ENCODE measurements at places on chromosomes 6 and 20. TPM values are rescaled to one million over a fixed set of nuclear protein-coding genes. Genes with fewer than 3 reads are reported as not detected.

The MYMX gene
- not detected for total RNA-seq

The OGFR gene
- 16.2 TPM for total RNA-seq

The DPPA5 gene
- total RNA-seq, result not detected

The ADGRF1 gene
- total RNA-seq, result not detected

The LAMA2 gene
- total RNA-seq, result 188 TPM

The LPIN3 gene
- 18.1 TPM for total RNA-seq

The SLC26A8 gene
- total RNA-seq, result 0.09 TPM

The PRKN gene
- total RNA-seq, result 24.0 TPM

The ZBTB2 gene
- total RNA-seq, result 5.9 TPM

The GPX5 gene
- total RNA-seq, result not detected

The DNAH8 gene
- total RNA-seq, result not detected

The STX11 gene
- total RNA-seq, result 9.6 TPM

The LYRM4 gene
- total RNA-seq, result 21.6 TPM

The HLA-DMB gene
- 79.8 TPM for total RNA-seq

The CALHM6 gene
- total RNA-seq, result 0.47 TPM

The CGA gene
- total RNA-seq, result not detected

The TPX2 gene
- 0.73 TPM for total RNA-seq

The SMLR1 gene
- not detected for total RNA-seq

The PRPF6 gene
- 48.0 TPM for total RNA-seq

The LKAAEAR1 gene
- total RNA-seq, result not detected

The CNBD2 gene
- total RNA-seq, result 4.2 TPM

The ARFGEF3 gene
- total RNA-seq, result 5.6 TPM

The ZNF391 gene
- total RNA-seq, result 0.94 TPM

The MAP3K7 gene
- total RNA-seq, result 17.2 TPM

The TREM1 gene
- total RNA-seq, result 0.75 TPM

The SNX21 gene
- 19.8 TPM for total RNA-seq

The GUCA1A gene
- total RNA-seq, result not detected

The ARMH2 gene
- total RNA-seq, result not detected

The RIMS4 gene
- 0.13 TPM for total RNA-seq

The GABRR2 gene
- not detected for total RNA-seq

The HLA-DRB1 gene
- 72.8 TPM for total RNA-seq

The BPIFA3 gene
- not detected for total RNA-seq

The FLRT3 gene
- 0.64 TPM for total RNA-seq

The CST7 gene
- total RNA-seq, result 1.1 TPM

The LY6G6C gene
- total RNA-seq, result not detected

The POU5F1 gene
- 0.39 TPM for total RNA-seq

The ZNF311 gene
- total RNA-seq, result 0.20 TPM

The CGAS gene
- total RNA-seq, result 1.0 TPM

The TMEM217 gene
- 1.1 TPM for total RNA-seq

The PPDPF gene
- total RNA-seq, result 242 TPM

The IL17F gene
- total RNA-seq, result not detected

The FAM217A gene
- not detected for total RNA-seq

The MMUT gene
- total RNA-seq, result 37.0 TPM

The ERMARD gene
- 7.5 TPM for total RNA-seq

The SLC25A27 gene
- total RNA-seq, result 12.8 TPM

The UTRN gene
- 82.7 TPM for total RNA-seq

The COL20A1 gene
- total RNA-seq, result not detected

The BTN1A1 gene
- total RNA-seq, result not detected

The HDGFL1 gene
- not detected for total RNA-seq

The TSBP1 gene
- not detected for total RNA-seq

The C2 gene
- total RNA-seq, result 3.3 TPM

The NR2E1 gene
- total RNA-seq, result not detected
